ENCODE measurements at places on chromosomes 2 and 18. TPM values are rescaled to one million over a fixed set of nuclear protein-coding genes. Genes with fewer than 3 reads are reported as not detected.

Gene SRD5A2
- not detected for total RNA-seq

Gene GRB14
- 12.5 TPM for total RNA-seq

Gene PCARE
- total RNA-seq = not detected

Gene STPG4
- not detected for total RNA-seq

Gene CNDP1
- not detected for total RNA-seq

Gene EVA1A
- 1.2 TPM for total RNA-seq

Gene CD302
- total RNA-seq = 48.7 TPM

Gene DCDC2C
- not detected for total RNA-seq

GRCh38 chr18:77634494-77634893 is 384.8 kb downstream of the GALR1 start:
- no peaks in the 10 kb centered on the region for H3K36me3 ChIP-seq
- no peak overlapping the region for H3K27ac ChIP-seq
- H3K4me1 ChIP-seq = no peaks in the 10 kb centered on the region
- H3K27me3 ChIP-seq = no peaks in the 10 kb centered on the region
- DNase-seq = no peak
- H3K4me3 ChIP-seq = no peak overlapping the region

DNA sequence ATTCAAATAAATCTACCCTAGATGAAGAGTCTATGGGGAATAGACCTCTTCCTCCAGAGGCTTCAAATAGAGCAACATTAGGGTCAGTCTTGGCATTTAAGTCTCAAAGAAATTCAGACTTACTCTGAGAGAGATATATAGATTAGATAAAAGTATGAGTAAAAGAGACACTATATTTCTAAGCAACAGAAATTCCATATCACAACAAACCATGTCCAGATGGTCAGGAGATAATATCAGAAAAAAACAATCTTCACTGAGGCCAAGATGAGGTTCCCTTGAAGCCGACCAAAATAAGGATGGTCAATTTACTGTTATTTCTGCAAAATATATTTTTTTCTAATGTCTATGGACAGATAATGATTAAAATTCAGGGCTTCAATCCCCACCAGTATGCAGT is 89.1 kb upstream of the NOSTRIN start:
- H3K4me1 ChIP-seq = no peaks in the 10 kb centered on the region
- no peaks in the 10 kb centered on the region for H3K36me3 ChIP-seq
- no peak for DNase-seq
- no peak overlapping the region for H3K4me3 ChIP-seq

DNA sequence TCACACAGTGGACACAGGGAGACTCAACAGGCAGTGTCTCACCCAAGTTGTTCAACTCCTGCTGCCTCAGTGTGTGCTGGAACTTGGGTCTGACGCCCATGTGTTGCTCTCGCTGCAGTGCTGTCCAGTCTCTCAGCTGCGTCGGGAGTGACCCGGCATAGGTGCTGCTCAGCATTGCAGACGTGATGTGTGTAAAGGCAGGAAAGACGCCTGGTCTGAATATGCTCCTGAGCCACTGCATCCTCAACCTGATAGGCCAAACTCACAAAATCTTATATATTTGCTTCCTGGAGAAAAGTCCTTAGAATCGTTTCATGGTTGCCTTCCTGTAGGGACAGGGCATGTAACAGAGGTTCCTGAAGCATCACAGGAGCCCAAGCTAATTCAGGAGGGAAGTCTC is 152.9 kb downstream of the INSIG2 start:
- H3K4me3 ChIP-seq = no peak overlapping the region
- DNase-seq = no peak
- no peaks in the 10 kb centered on the region for H3K4me1 ChIP-seq
- no peak overlapping the region for H3K27ac ChIP-seq
- H3K36me3 ChIP-seq = no peaks in the 10 kb centered on the region

DNA sequence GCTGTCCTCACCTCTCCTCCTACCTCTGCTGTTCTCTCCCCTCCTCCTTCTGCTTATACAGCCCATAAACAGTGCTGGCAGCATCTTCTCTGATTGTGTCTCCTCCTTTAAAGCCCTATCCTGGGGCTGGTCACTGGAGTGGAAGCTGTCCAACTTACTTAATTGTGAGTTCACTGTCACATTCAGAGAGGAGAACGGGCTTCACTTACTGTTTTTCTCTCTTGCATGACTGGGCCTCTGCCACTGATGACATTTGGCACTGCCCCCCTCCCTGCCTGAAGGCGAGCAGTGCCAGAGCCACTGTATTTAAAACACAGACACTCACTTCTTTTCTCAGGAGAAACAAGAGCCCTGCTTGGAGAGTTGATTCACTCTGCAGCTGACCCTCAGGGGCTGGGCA is 12.3 kb downstream of the GAD1 start:
- no peak overlapping the region for H3K27ac ChIP-seq
- H3K36me3 ChIP-seq = no peaks in the 10 kb centered on the region
- H3K27me3 ChIP-seq = peaks cover 45% of the 10 kb centered on the region
- H3K4me3 ChIP-seq = no peak overlapping the region

DNA sequence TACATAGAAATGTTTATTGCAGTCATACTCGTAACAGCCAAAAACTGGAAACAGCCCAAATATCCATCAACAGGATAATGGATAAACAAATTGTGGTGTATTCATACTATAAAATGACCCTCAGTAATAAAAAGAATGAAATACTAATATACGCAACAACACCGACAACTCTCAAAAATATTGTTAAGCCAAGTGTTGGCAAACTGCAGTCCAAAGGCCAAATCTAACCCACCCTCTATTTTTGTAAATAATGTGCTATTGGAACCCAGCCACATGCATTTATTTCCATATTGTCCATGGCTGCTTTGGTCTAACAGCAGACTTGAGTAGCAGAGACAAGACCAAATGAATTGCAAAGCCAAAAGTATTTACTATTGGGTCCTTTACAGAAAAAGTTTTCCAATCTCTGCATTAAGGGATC is 151.0 kb downstream of the MREG start:
- no peaks in the 10 kb centered on the region for H3K36me3 ChIP-seq
- H3K4me3 ChIP-seq = no peak overlapping the region
- no peak for DNase-seq
- no peaks in the 10 kb centered on the region for H3K27me3 ChIP-seq
- peaks cover 22% of the 10 kb centered on the region for H3K4me1 ChIP-seq

- no peak overlapping the region for H3K4me3 ChIP-seq
- no peaks in the 10 kb centered on the region for H3K27me3 ChIP-seq
- no peaks in the 10 kb centered on the region for H3K36me3 ChIP-seq
- H3K27ac ChIP-seq = no peak overlapping the region
- H3K4me1 ChIP-seq = no peaks in the 10 kb centered on the region
Measured at GRCh38 chr2:59282374-59283057, 1041.4 kb upstream of the FANCL start.

DNA sequence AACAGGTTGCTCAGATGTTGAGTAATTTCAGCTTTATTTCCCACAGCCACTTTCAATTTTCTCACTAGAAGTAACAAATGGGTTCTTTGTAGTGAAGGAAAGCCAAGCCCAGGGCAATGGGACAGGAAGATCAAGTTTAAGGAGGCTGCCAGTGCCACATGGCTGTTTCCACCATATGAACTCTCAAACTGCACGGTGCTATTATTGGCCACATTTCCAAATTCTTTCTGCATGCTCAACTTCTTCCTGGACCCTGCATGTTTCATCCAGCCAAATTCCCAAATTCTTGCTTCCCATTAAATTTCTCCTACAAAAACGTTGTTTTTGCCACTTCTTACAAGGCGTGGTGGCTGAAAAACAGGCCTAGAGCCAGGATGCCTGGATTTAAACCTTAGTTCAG is 193.3 kb upstream of the SPHKAP start:
- H3K36me3 ChIP-seq = no peaks in the 10 kb centered on the region
- H3K27ac ChIP-seq = no peak overlapping the region
- H3K4me1 ChIP-seq = no peaks in the 10 kb centered on the region
- no peak overlapping the region for H3K4me3 ChIP-seq
- DNase-seq = no peak
- no peaks in the 10 kb centered on the region for H3K27me3 ChIP-seq

DNA sequence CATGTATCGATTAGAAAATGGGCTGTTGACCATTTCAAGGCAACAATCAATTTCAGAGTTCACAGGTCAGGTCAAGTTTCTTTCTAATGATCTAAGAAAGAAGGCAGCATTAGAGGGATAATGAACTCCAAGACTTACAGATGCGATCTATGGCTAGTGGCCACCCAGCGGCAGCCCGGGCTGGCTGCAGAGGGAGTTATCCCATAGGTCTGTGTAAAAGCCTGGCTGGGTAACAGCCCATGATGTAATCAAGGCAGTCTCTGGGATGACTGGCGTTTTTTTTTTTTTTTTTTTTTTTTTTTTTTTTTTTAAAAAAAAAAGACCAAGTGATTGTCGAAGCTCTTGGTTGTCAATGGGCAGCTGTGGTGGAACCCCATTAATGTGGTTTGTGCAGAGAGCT is 171.1 kb upstream of the SKOR2 start:
- H3K4me3 ChIP-seq = no peak overlapping the region
- H3K36me3 ChIP-seq = no peaks in the 10 kb centered on the region
- no peak overlapping the region for H3K27ac ChIP-seq
- no peaks in the 10 kb centered on the region for H3K4me1 ChIP-seq
- no peaks in the 10 kb centered on the region for H3K27me3 ChIP-seq
- no peak for DNase-seq

- DNase-seq = no peak
- H3K4me1 ChIP-seq = no peaks in the 10 kb centered on the region
- no peaks in the 10 kb centered on the region for H3K36me3 ChIP-seq
- peaks cover 21% of the 10 kb centered on the region for H3K27me3 ChIP-seq
- no peak overlapping the region for H3K27ac ChIP-seq
- H3K4me3 ChIP-seq = no peak overlapping the region
Measured at GRCh38 chr2:941871-942270, 8.8 kb upstream of the SNTG2 start.

GRCh38 chr2:228767196-228767595 is 503.9 kb downstream of the PID1 start:
- no peak overlapping the region for H3K27ac ChIP-seq
- no peak for DNase-seq
- H3K27me3 ChIP-seq = no peaks in the 10 kb centered on the region
- no peaks in the 10 kb centered on the region for H3K36me3 ChIP-seq
- H3K4me3 ChIP-seq = no peak overlapping the region
- no peaks in the 10 kb centered on the region for H3K4me1 ChIP-seq

DNA sequence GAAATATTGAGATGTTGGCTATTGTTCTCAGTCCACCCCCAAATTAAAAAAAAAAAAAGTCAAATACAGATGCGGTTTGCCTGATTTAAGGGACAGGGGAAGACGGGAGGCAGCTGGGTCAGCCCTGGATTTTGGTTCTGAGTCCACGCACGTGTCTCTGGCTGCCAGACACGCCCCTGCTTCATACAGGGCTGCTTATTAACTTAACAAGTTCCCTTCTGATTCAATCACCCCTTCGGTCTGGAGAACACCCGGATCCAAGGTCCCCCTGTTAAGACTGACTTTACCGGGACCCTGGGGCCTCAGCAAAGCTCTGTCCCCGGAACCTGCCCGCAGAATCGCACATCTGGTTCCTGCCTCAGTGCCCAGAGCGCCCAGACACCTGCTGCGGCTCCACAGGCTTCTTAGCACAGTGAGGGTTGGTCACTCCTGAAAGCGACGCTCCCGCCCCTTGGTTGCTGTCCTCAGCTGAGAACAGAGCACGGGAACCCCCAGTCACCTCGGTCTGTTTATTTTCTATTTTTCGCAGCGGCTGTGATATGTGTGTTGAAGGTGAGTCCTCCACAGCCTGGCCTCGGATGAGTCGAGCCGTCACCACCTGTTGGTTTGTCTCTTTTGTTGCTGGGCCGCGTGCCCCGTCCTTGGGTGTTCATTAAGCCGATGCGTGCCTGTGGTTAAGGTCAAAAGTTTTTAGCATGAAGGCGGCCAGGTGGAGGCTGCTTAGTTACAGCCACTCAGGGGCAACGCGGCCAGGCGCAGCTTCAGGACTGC is 57.2 kb downstream of the RTP5 start:
- H3K27ac ChIP-seq = no peak overlapping the region
- no peaks in the 10 kb centered on the region for H3K4me1 ChIP-seq
- DNase-seq = no peak

DNA sequence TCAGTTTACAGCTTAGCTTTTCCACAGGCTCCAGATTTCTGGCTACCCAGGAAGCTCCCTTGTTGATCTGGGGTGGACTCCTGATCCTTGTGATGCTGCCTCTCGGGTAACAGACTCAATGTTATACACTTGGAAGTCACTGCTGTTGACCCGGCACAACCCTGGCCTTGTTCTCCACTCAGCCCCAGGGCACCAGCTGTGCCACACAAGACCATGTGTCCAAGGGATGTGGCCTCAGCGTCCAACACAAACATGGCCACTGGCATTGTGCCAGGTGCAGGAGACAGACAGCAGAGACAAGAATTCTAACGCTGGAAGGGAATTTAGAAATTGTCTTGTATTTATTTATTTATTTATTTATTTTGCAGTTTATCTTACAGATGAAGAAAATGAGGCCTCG is 39.0 kb upstream of the PPP4R1 start:
- no peak overlapping the region for H3K27ac ChIP-seq
- H3K27me3 ChIP-seq = no peaks in the 10 kb centered on the region
- no peaks in the 10 kb centered on the region for H3K36me3 ChIP-seq
- no peak overlapping the region for H3K4me3 ChIP-seq
- no peaks in the 10 kb centered on the region for H3K4me1 ChIP-seq

All from sigmoid colon (tissue), 7 donors.